ENCODE measurements at places on chromosomes 16 and 17. TPM values are rescaled to one million over a fixed set of nuclear protein-coding genes. Genes with fewer than 3 reads are reported as not detected.

NEUROD2 gene
- total RNA-seq, result not detected

TOP3A gene
- 49.2 TPM for total RNA-seq

SGSM2 gene
- 28.2 TPM for total RNA-seq

KRTAP4-1 gene
- not detected for total RNA-seq

LRRC45 gene
- 44.6 TPM for total RNA-seq

CD68 gene
- 10.7 TPM for total RNA-seq

AMFR gene
- total RNA-seq, result 119 TPM

KRT15 gene
- total RNA-seq, result 15.6 TPM

CASKIN1 gene
- total RNA-seq, result 0.12 TPM

CORO6 gene
- total RNA-seq, result 4.4 TPM

TPSG1 gene
- not detected for total RNA-seq

CACNG5 gene
- not detected for total RNA-seq
